Hematopoietic multipotent progenitor cell (in vitro differentiated cells): ENCODE measurements at places on chromosomes 4 and X. TPM values are rescaled to one million over a fixed set of nuclear protein-coding genes. Genes with fewer than 3 reads are reported as not detected.

DNA sequence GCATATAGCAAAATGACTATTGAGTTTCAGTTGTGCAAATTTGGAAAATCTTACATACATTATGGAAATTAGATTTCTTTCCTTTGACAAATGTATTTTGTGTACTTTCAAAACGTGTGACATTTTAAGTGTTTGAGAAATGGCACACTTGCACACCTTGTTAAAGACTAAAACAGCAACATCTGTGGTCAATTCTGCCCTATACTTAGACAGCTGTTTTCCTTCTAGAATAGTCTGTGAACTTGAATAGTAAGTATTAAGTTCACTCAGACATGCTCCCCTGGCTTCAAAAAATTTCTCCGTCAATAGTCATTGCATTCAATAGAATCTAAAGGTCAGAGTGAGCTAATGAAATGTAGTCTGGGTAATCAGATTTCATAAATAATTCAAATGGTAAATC is 21.7 kb upstream of the TBC1D9 start:
- DNase-seq, result no peak

GRCh38 chr4:128958194-128958593 is 135.1 kb downstream of the SCLT1 start:
- peak; percentile 5 for DNase-seq

- DNase-seq, result no peak
These were observed 18.8 kb upstream of the FAM47E start for GRCh38 chr4:76232681-76233080.

- DNase-seq, result no peak
These were observed 14.9 kb upstream of the EXOSC9 start for GRCh38 chr4:121786221-121786620.

DNA sequence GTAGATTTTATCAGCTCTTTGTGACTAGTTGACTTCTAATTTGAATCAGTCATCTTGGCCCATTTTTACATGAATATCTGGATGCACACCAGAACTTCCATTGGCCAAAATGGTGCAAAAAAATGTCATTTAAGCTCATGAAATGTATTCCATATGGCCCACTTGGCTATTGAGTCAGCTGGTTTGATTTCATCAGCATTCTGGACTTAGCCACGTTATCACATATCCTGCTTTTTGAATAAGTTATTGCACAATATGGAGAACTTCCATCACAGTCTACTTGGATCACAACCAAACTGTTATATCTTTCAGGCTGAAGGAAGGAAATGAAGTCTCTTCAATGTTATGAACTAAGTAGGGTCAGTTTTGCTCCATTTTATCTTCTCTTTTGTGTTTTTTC is 640.6 kb downstream of the PCDH7 start:
- DNase-seq, result no peak

DNA sequence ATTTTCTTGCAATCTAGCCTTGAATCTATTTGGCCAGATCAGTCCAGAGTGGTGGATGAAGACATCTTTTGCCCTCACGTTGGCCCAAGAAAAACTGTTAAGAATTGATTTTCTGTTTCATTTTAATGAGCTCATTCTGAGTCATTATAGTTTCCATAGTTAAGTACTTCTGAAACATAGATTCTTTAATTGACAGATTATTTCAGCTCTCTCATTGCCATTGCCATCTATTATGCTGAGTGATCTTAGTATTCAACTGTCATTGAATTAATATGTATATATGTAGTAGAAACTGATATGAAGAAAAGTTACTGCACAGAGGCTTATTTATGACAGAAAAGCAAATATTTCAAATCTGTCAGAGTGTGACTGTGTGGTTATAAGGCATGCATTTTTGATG is 45.5 kb upstream of the PPP1R2C start:
- DNase-seq, result no peak

DNA sequence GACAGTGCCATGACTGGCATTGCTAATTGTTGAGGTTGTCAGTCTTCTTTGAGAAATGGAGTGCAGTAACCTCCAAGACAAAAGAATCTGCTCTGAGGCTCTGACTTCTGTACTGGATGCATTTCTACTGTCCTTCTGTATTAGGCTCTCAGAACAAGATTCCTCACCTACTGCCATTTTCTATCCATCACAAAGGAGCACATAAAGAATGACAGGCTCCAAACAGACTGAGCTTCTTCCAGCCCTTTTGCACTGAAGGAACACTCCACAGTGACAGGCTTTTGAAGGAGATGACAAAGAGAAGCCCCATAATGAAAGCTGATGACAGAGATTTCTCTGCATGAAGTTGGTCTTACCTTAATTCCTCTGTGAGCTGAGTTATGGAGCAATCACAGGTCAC is 162.2 kb downstream of the PCDH19 start:
- DNase-seq, result no peak

DNA sequence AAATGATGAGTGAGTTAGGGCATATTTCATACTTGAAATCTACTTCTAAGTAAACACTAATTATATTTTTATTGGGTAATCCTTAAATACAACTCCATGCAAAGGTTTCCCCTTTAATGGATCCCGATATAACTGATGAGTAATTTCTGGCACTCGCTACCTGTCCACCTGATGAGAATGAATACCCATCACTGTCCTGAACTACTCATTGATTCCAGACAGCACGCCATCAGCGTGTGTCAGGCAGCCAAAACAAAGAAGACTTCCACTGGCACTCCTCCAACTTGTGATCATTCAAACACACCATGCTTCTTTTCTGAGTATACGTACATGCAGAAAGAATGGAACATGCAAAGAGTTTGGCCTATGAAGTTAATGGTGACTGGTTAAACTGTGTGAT is 69.4 kb downstream of the HCCS start:
- no peak for DNase-seq

DNA sequence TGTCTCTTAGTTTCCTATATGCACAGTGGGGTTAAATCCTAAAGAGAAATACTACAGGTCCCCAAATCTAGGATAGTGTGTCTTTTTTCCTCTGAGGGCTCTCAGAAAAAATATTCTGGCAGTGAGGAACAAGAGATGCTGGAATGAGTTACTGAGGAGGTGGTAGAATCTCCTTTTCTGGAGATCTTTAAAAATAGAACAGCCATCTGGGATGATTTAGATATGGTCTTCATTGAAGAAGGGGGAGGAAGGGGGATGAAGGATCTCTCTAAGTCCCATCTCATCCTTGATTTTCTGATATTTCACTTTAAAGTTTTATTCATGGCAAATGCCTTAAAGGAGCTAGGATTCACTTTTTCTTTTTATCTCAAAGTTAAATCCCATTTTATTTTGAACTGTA is 235.0 kb downstream of the MAML3 start:
- DNase-seq, result no peak

DNA sequence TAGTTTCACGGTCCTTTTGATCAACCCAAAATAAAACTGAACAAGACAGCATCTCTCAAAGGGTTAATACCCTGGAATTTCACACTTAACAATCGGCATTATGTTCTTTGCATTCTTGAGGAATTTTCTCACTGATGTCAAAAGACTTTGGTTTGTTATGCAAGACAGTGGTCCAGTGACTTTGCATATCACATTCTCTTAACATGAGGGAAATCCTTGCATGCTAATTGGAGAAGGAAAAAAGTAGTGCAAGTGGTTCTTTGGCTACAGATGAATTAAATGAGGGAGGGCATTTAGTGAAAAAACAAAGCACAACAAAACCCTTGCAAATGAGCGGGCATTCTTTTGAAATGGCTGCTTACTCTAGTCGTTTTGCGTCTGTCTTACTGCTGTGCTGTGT is 105.1 kb upstream of the LIMCH1 start:
- no peak for DNase-seq

DNA sequence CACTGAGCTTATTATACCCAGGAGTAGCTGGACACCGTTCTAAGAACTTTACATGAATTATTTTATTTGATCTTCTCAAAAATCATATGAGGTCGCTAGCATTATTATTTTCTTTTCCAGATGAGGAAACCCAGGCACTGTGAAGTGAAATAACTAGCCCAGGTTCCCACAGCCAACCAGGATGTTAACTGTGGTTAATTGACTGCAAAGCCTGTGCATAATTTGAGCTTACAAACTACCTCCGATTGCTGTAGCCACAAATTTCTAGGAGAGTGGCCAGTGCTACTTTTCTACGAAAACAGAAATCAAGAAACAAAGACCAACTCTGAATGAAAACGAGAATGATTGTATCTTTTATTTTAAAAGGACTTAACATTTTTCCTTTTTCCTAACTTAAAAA is 27.2 kb downstream of the SPRY1 start:
- no peak for DNase-seq

GRCh38 chrX:21932292-21933002 is 8.1 kb upstream of the SMS start:
- DNase-seq, result no peak

- no peak for DNase-seq
These were observed 1517.6 kb downstream of the STIM2 start for GRCh38 chr4:28378109-28378830.

GRCh38 chr4:185931986-185932385 is 120.0 kb upstream of the SORBS2 start:
- DNase-seq, result no peak

GRCh38 chr4:15755321-15756155 is 22.6 kb upstream of the CD38 start:
- DNase-seq, result no peak

DNA sequence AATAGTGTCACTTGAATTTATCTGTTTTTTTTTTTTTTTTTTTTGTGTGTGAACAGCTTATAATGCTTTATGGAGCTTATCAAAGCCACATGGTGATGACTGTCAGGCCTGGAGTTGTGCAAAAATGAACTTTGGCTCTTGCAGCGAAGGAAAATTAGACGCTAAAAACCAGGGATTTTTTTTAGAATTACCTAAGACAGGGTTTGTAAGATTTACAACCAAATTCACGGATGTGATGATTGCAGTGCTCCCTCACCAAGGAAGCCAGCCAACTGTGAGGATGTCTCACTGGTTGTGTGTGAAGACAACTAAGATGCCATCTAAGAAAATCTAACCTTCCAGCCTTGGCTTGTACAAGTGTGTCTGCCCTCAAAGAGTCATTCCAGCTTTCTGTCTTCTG is 127.1 kb upstream of the SLC4A4 start:
- no peak for DNase-seq

- DNase-seq, result no peak
These were observed 7.7 kb upstream of the ADGRL3 start for GRCh38 chr4:61192392-61192791.

DNA sequence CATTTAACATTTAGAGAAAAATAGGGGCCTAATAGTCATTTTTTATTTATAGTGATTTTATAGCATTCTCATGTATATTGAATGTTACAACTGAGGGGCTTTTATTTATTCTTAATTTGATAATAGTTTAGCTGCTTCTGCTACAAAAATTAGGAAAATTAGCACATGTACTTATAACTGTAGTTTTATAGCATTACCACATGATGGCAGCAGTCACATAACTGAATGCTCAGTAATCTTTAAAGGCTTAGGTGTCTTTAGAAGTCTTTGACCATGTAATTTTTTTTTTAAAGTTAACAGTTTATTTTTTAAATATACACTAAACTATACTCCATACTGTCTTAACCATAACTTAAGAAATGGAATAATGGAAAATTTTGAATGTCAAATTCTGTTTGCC is 136.6 kb downstream of the STAG2 start:
- DNase-seq, result peak; percentile 28

DNA sequence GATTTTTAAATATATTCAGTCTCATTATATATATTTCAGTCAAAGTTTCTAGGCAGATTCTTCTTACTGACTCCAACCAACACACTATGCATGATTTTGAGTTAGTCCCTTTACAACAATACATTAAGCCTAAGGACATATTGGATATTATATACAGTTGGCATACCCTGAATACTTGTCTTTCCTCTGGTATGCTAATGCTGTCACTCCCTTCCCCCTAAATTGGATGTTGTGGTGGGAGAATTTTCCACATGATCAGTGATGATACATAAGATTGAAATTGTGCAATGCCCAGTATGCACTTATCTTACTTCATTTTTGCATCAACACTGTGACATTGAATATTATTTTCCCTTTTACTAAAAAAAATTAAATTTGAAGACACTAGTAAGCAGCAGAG is 935.2 kb downstream of the PCDH7 start:
- no peak for DNase-seq

DNA sequence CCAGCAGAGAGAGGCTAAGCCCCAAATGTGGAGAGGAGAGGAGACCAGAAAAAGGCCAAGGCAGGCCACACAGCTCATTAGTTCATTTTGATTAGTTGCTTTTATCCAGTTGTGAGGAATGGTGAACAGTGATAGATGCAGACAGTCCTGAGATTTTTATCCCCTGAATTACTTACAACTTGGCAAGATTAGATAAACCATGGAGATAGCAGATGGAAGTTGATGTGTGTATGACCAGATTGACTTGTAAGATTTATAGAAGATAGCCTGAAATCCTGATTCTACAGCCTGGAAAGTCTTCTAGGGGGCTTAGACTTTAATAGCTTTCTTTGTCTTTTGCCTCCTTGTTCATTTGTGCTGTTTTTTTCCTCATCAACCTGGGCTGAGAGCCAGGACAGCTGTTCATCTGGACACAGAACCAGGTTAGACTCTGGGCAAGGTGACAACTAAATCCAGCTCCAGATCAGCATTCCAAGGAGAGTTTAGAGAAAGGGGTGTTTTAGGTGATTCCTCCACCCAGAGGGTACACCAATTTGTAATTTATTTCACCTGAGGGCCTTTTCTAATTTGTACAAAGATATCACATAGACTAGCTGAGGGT is 215.5 kb downstream of the SPATA18 start:
- no peak for DNase-seq

- DNase-seq, result no peak
These were observed 270.6 kb upstream of the SLC7A11 start for GRCh38 chr4:138512756-138513155.

DNA sequence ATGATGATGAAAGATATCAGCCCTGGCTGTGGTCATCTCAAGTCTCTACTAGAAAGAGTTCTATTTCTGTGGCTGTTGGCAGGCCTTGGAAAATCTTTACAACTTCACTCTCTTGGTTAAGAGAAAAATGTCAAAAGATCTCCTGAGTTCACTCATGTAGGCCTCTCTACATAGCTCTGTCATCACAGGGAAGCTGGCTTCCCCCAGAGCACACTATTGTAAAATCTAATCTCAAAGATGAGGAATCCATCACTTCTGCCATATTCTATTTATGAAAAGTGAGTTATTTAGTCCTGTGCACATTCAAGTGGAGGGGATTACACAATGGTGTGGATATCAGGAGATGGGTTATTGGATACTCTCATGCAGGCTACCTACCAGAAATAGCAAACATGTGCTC is 388.4 kb upstream of the HS3ST1 start:
- DNase-seq, result no peak

GRCh38 chrX:68677998-68678397 is 30.5 kb downstream of the STARD8 start:
- DNase-seq, result no peak

- DNase-seq, result peak; percentile 10
These were observed 9.5 kb downstream of the FRG2 start for GRCh38 chr4:190017357-190018200.

- DNase-seq, result no peak
These were observed 22.9 kb downstream of the FHL1 start for GRCh38 chrX:136170139-136170800.

- no peak for DNase-seq
These were observed 144.3 kb downstream of the CHIC2 start for GRCh38 chr4:53920116-53920515.

Gene PPID
- 9.2 TPM for total RNA-seq

Gene GPRASP3
- total RNA-seq, result 1.6 TPM

Gene KLHL13
- 10.0 TPM for total RNA-seq

Gene SHISA3
- not detected for total RNA-seq

Gene PDGFC
- total RNA-seq, result 16.4 TPM
